ENCODE measurements at places on chromosomes 7 and 10.

GRCh38 chr7:126930166-126930565, 322.6 kb downstream of the GRM8 start:
- H3K36me3 ChIP-seq: no peaks in the 10 kb centered on the region
- H3K27ac ChIP-seq: no peak overlapping the region
- DNase-seq: no peak

- no peak for DNase-seq
- no peaks in the 10 kb centered on the region for H3K36me3 ChIP-seq
- H3K4me1 ChIP-seq: peaks cover 15% of the 10 kb centered on the region
- peaks cover 7% of the 10 kb centered on the region for H3K27me3 ChIP-seq
These were observed 248.0 kb upstream of the FZD8 start for GRCh38 chr10:35889971-35890675.

DNA sequence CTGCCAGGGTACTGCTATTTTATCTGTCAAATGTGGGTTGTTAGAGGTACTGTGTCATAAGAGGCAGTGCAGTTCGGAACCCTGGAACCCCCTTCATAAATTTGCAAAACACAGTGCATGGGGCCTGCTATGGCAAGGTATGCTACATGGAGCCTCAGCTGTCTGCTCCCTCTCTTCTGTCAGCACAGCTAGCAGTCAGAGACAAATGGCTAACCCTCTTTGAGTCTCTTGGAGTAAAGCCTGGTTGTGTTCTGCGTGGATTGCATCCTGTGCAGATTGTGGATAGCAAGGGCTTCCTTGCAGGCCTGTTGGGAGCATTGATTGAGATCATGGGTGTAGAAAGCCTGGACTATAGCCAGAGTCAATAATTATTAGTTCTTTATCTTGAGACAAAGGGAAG, 397.8 kb downstream of the AUTS2 start:
- H3K27me3 ChIP-seq: no peaks in the 10 kb centered on the region
- no peak for DNase-seq
- H3K4me3 ChIP-seq: no peak overlapping the region
- peaks cover 32% of the 10 kb centered on the region for H3K4me1 ChIP-seq
- H3K36me3 ChIP-seq: no peaks in the 10 kb centered on the region

- no peaks in the 10 kb centered on the region for H3K27me3 ChIP-seq
- no peak overlapping the region for H3K4me3 ChIP-seq
- H3K27ac ChIP-seq: no peak overlapping the region
- DNase-seq: no peak
- peaks cover 11% of the 10 kb centered on the region for H3K4me1 ChIP-seq
These were observed 701.4 kb downstream of the SUGCT start for GRCh38 chr7:40836218-40836617.

- DNase-seq: no peak
- peaks cover 25% of the 10 kb centered on the region for H3K4me1 ChIP-seq
- H3K4me3 ChIP-seq: no peak overlapping the region
- peak overlapping the region; percentile 10 for H3K27ac ChIP-seq
- H3K36me3 ChIP-seq: no peaks in the 10 kb centered on the region
These were observed 449.6 kb downstream of the KCNMA1 start for GRCh38 chr10:77188000-77188395.

DNA sequence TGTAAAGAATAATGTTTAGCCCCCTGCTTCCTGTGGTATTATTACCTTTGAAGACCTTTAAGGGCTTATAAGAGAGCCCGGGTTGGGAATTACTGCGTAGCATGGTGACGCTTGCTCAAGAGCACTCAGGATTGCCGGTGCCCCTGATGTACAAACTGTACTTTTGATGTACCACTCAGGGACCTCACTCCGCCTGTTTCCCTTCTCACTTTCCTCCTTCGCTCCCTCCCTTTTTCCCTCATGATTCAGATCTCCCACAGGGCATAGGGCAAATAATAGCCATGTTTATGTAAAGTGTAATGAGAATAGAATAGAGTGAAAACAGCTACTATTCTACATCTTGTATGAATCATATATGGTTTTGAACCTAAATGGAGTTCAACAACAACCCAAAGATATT, 77.8 kb upstream of the PDCD4 start:
- no peak overlapping the region for H3K4me3 ChIP-seq
- no peaks in the 10 kb centered on the region for H3K27me3 ChIP-seq
- no peak for DNase-seq
- H3K4me1 ChIP-seq: peaks cover 70% of the 10 kb centered on the region
- H3K36me3 ChIP-seq: no peaks in the 10 kb centered on the region
- H3K27ac ChIP-seq: no peak overlapping the region

- no peaks in the 10 kb centered on the region for H3K4me1 ChIP-seq
- no peak overlapping the region for H3K27ac ChIP-seq
- H3K4me3 ChIP-seq: no peak overlapping the region
- H3K36me3 ChIP-seq: no peaks in the 10 kb centered on the region
- no peak for DNase-seq
- H3K27me3 ChIP-seq: no peaks in the 10 kb centered on the region
These were observed 134.8 kb downstream of the PCDH15 start for GRCh38 chr10:54666192-54666591.

DNA sequence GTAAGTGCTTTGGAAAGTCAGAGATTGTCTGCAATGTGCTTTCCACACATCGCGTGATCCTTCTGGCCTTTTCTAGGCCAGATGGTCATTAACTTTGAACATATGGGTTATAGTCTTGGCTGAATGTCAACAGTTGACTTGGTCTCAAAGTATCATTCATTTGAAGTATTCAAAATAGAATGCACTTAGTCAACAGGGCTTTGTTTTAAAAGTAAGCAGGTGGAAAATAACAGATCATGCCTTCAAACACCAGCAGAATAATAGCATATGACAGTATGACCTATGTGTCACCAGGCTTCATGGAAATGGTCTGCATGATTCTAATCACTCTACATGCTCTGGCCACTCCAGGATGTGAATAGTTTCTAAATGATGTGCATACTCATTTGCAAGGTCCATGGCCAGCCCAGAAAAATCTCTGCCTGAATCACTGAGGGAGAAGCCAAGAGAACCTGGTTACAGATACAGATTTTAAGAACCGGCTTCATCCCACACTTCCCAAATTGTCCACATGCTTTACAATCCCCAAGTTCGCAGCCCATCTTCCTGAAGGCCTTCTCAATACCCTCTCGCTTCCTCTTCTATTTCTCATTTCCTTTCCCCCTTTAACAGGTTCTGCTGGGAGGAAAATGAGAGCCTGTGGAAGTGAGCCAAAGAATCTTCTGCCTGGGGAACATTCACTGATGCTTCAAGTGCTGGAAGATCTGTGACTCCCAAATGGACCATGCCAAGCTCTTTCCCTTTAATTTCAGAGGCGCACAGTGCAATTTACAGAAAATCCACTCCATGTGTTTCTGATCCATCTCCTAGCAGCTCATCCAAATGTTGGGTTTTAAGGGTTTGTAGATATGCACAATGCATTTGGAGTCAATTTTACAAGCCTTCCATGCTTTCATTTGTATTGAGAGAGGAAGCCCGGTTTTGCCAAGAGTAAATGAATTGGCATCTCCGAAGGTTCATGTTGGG, 122.8 kb upstream of the GDF10 start:
- H3K4me1 ChIP-seq: peaks cover 26% of the 10 kb centered on the region
- H3K27ac ChIP-seq: no peak overlapping the region
- no peak overlapping the region for H3K4me3 ChIP-seq
- H3K27me3 ChIP-seq: peaks cover 33% of the 10 kb centered on the region
- H3K36me3 ChIP-seq: no peaks in the 10 kb centered on the region

- H3K27ac ChIP-seq: no peak overlapping the region
- H3K4me1 ChIP-seq: no peaks in the 10 kb centered on the region
- H3K36me3 ChIP-seq: peaks cover 14% of the 10 kb centered on the region
- H3K4me3 ChIP-seq: no peak overlapping the region
- DNase-seq: peak; percentile 13
- no peaks in the 10 kb centered on the region for H3K27me3 ChIP-seq
These were observed 46.1 kb upstream of the NCAPG2 start for GRCh38 chr7:158750702-158751101.

GRCh38 chr10:125147971-125148439, 12.4 kb downstream of the CTBP2 start:
- H3K27ac ChIP-seq: peak overlapping the region; percentile 97
- H3K4me1 ChIP-seq: peaks cover 74% of the 10 kb centered on the region
- H3K36me3 ChIP-seq: peaks cover 18% of the 10 kb centered on the region
- H3K27me3 ChIP-seq: no peaks in the 10 kb centered on the region

GRCh38 chr10:45353186-45353585, 20.8 kb upstream of the ALOX5 start:
- H3K4me1 ChIP-seq: no peaks in the 10 kb centered on the region
- peaks cover 11% of the 10 kb centered on the region for H3K27me3 ChIP-seq
- H3K27ac ChIP-seq: no peak overlapping the region
- H3K4me3 ChIP-seq: no peak overlapping the region

DNA sequence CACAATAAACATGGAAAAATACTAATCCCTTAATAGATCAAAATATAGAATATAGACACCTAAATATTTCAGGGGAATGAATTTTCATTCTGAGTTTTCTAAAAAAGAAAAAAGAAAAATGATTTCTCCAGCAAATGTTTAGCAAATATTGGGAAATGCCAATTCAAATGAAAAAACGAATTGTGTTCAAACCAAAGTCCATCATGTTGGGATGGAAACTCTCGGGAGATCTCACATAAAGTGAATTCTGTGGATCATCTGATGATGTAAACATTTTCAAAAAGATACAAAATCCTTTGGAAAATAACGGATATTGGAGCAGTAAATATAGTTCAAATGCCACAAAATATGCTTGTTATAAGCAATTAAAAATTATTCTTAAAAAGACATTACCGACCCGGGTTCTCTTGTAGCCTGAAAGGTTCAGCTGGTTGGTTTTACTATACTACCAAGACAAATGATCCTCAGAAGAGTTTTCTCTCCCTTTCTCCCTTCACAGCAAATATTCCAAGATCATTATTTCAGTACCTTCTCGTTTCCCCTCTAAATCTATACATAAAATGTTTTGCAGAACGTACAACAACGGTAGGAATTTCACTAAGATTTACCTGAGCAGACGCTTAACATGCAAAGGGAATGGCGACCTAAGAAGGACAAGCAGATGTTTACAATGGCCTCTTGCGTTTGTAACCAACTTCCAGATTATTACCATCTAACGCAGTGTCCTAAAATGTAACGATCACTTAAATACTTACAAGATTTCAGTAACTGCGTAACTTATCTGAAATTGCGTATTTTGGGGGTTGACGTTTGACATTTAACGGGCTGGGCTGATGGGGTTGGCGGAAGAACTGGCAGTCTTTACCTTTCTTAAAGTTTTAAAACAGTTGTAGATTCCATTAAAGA, 2.5 kb downstream of the HOXA13 start:
- H3K27me3 ChIP-seq: peaks cover 93% of the 10 kb centered on the region
- peaks cover 7% of the 10 kb centered on the region for H3K4me1 ChIP-seq
- H3K36me3 ChIP-seq: no peaks in the 10 kb centered on the region
- peak overlapping the region; percentile 4 for H3K4me3 ChIP-seq
- no peak for DNase-seq

- H3K36me3 ChIP-seq: no peaks in the 10 kb centered on the region
- no peaks in the 10 kb centered on the region for H3K27me3 ChIP-seq
- H3K4me3 ChIP-seq: no peak overlapping the region
- H3K27ac ChIP-seq: no peak overlapping the region
These were observed 28.2 kb upstream of the AKAP9 start for GRCh38 chr7:91912494-91912893.

DNA sequence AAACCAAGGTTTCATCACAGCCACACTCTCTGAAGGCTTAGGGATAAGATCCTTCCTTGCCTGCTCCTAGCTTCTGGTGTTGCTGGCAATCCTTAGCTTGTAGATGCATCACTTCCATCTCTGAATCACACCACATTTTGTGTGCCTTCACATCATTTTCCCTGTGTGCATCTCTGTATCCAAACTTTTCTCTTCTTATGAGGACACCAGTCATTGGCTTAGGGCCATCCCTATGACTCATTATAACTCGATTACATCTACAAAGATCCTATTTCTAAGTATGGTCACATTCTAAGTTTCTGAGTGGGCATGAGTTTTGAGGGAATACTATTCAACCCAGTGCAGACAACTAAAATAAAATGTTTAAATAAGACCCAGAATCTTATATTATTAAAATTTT, 121.7 kb downstream of the C7orf25 start:
- H3K27ac ChIP-seq: no peak overlapping the region
- DNase-seq: no peak
- H3K4me3 ChIP-seq: no peak overlapping the region
- no peaks in the 10 kb centered on the region for H3K36me3 ChIP-seq
- peaks cover 5% of the 10 kb centered on the region for H3K4me1 ChIP-seq

- no peak overlapping the region for H3K4me3 ChIP-seq
- DNase-seq: no peak
- H3K4me1 ChIP-seq: peaks cover 22% of the 10 kb centered on the region
- peaks cover 2% of the 10 kb centered on the region for H3K27me3 ChIP-seq
- no peaks in the 10 kb centered on the region for H3K36me3 ChIP-seq
These were observed 167.0 kb upstream of the PITRM1 start for GRCh38 chr10:3339531-3339950.

DNA sequence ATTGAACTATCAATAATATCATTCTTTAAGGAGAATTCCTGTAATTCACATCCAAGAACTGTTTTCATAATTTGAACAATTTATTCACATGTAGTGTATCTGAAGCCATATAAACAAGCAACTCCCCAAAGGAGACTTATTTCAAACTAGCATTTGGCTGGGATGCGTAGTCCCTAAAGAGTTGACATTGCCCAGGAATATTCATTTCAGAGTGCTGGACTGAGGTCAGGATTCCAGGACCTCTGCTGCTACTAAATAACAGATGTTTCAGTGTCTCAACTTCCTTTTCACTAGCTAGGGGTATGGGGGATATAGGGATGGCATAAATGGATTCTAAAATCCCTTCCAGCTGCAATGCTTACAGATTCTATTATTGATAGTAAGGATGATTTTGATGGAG, 177.0 kb downstream of the TSPAN12 start:
- no peak for DNase-seq
- H3K4me3 ChIP-seq: no peak overlapping the region
- no peaks in the 10 kb centered on the region for H3K27me3 ChIP-seq
- H3K36me3 ChIP-seq: no peaks in the 10 kb centered on the region

GRCh38 chr7:157782041-157782440, 445.2 kb downstream of the DNAJB6 start:
- no peak for DNase-seq
- H3K27ac ChIP-seq: no peak overlapping the region
- peaks cover 10% of the 10 kb centered on the region for H3K27me3 ChIP-seq
- H3K4me1 ChIP-seq: no peaks in the 10 kb centered on the region
- no peaks in the 10 kb centered on the region for H3K36me3 ChIP-seq
- no peak overlapping the region for H3K4me3 ChIP-seq

GRCh38 chr7:3092468-3092867, 48.8 kb upstream of the CARD11 start:
- no peak for DNase-seq
- peaks cover 6% of the 10 kb centered on the region for H3K4me1 ChIP-seq
- H3K27ac ChIP-seq: no peak overlapping the region

GRCh38 chr7:133563251-133563650, 310.4 kb downstream of the EXOC4 start:
- peaks cover 19% of the 10 kb centered on the region for H3K4me1 ChIP-seq
- DNase-seq: no peak
- H3K36me3 ChIP-seq: no peaks in the 10 kb centered on the region
- no peaks in the 10 kb centered on the region for H3K27me3 ChIP-seq
- H3K27ac ChIP-seq: no peak overlapping the region

All from type B pancreatic cell (in vitro differentiated cells).